ENCODE measurements at places on chromosomes 7 and 10.

GRCh38 chr10:93103953-93104352, 30.3 kb downstream of the CYP26A1 start:
- DNase-seq, result no peak

GRCh38 chr7:1727812-1728570, 57.9 kb downstream of the ELFN1 start:
- DNase-seq, result no peak

DNA sequence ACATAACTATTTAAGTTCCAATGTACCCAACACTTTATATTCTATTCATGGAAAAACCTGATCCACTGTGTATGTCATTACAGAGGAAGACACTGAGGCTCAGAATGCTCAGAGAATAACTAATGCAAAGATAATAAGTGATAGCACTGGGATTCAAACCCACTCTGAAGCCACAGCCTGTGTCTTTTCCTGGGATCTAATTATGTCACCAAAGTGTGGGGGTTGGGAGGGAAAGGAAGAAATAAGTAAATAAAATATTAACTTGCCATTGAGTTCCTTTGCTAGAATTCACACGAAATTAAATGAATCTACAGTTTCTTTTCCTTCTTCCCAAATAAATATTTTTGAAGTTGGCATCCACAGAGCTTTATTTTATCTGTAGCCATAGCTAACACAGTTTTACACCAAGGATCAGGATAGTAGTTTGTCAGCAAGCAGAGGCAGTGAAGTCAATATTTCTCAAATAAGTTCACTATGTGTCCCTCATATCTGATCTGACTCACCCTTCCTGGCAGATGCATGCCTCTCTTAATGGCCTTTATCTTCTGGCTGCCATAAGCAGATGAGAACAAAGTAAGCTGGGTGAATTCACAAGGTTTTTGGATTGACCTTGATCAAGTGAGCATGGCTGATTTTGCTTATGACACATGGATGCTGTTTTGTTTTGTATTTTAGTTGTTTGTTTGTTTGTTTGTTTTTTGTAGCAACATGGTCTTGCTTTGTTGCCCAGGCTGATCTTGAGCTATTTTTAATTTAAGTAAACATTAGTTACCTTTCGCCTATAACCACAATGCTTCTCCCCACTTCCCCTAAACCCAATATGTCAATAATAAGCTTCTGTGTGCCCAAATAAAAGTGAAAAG, 6.3 kb downstream of the RAPGEF5 start:
- DNase-seq, result no peak

DNA sequence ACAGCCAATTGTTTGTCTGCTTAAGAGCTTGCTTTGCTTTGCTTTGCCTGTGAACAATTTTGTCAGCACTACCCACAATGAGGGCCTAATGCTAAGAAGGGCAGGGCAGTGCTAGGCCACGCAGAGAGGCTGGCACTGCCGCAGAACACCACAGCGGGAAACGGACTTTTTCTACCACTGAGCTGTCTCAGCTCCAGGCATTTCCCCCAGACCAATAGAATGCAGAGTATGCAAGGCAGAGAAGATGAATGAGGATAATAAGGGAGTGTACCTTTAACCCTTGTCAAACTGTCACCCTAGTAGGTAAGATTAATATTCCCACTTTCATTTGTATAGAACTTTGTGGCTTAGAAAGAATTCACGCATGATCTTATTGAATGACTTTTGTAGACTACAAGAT, 104.5 kb downstream of the SH3PXD2A start:
- DNase-seq, result no peak

- no peak for DNase-seq
Measured at GRCh38 chr10:110258542-110258941, 46.2 kb downstream of the SMNDC1 start.

DNA sequence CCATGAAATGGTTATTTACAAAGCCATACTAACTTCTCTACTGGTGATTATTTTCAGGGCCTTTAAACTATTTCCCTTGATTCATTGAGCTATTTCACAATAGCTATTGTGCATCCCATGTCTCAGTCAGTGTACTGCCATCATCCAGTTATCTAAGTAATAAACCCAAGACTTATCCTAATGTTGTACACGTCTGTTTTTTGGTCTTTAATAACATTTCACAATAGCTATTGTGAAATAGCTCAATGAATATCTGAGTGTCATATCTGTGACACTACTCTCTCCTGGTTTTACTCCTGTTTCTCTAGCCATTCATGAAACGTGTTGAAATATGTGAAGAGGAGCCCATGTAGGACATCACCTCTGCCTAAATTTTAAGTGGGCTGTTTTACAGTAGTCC, 36.5 kb upstream of the TMEM140 start:
- peak; percentile 16 for DNase-seq

- DNase-seq, result peak; percentile 71
Measured at GRCh38 chr10:11742009-11742778, at the start of gene ECHDC3. TSS of gene ECHDC3 (plus strand) at chr10:11742382. CDS start at chr10:11742577, 195 bp downstream.

DNA sequence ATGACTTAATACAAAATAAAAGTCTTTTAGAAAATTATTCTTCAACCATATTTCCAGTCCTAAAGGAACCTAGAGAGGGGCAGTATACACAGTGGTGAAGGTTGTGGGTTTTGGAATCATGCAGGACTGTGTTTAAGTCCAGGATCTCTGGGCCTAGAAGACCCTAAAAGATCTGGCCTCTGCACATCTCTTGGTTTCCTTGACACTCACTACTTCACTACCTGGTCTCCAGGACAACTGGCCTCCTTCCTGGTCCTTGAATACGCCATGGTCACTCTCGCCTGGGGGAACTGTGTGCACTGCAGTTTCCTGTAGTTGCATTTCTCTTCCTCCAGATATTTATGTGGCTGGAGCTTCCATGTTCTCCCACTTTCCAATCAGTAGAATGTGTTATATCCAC, 182.7 kb upstream of the SLC26A5 start:
- DNase-seq, result no peak

DNA sequence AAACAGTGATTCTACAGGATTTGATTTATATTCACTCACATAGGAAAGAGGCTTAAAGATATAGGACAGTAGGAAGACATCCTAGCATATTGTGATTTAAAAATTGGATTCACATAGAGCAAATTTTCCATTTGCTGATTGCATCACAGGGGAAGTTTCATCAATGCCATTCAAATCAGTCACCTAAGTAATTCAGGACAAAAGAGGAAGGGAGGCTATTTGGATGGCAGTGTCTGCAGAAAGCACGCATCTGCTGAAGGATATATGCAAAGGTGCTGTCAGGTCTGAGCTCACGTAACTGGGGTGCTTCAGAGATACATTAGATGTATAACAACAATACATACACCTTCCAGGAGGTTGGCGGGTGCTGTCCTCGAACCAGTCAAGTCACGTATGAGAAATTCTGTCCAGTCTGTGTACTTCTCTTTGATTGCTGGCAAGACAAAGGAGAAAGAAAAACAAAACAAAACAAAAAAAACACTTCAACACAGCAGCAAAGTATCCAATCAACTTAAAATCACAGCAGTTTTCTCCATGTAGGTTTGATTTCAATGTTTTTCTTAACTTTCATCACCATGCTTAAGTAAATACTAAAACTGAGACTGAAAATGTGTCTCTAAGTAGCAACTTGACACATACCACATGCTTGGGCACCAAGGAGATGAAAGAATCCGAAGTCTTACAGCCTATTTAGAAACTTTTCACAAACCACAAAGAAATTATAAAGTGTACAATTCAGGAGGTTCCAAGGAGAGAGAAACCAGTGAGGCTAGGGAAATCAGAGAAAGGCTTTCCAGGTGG, 125.1 kb downstream of the SFMBT2 start:
- peak; percentile 41 for DNase-seq

DNA sequence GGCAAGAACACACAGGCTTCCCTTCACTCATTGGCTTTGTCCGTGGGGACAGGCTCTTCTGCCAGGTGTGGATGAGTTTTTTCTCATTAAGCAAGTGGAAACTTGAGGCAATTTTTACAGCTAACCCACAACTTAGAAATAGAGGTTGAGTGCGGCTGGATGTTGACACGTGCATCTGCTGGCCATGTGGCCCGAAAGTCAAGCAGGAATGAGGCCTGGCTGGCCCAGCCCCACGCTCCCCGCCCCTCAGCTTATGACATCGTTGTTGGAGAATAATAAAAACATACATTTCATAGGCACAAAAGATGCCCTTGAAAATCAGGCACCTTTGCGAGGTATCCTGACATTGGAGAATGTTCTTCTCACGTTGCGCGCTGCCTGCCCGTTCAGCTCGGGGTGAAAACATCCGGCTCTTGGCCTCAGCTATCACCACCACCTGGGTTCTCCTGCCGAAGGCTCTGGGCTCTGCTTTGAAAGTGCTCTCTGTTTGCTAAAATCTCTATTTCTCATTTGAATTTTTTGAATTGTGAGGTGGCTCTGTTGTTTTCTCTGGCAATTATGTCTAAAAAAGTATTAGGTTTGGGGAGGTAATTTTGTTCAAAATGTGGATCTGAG, 310.7 kb downstream of the WDR37 start:
- no peak for DNase-seq

GRCh38 chr10:78993261-78993945, 75.4 kb upstream of the ZMIZ1 start:
- DNase-seq, result no peak

DNA sequence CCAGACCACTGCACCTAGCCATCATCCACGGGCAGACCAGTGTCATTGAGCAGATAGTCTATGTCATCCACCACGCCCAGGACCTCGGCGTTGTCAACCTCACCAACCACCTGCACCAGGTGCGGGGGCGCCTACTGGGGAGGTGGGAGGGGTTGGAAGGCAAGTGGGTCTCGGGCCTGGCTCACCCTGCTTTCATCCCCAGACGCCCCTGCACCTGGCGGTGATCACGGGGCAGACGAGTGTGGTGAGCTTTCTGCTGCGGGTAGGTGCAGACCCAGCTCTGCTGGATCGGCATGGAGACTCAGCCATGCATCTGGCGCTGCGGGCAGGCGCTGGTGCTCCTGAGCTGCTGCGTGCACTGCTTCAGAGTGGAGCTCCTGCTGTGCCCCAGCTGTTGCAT, 4.6 kb downstream of the NFKB2 start:
- no peak for DNase-seq

DNA sequence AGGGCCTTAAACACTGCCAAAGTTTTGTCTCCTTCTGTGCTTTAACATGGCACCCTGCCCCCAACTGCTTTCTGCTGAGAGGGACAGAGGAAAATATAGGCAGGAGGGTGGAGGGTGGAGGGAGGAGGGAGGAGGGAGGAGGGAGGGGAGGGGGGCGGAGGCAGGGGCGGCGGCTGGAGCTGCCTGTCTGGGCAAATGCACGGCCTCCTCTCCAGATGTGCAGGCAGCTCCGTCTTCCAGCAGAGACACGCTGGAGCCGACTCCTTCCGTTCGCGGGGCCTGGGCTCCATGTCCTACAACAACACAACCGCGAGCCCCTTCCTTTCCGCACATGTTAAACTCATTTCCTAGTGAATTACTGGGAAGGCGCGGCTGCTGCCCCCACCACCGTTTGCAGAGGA, 14.2 kb downstream of the EBF3 start:
- DNase-seq, result no peak

DNA sequence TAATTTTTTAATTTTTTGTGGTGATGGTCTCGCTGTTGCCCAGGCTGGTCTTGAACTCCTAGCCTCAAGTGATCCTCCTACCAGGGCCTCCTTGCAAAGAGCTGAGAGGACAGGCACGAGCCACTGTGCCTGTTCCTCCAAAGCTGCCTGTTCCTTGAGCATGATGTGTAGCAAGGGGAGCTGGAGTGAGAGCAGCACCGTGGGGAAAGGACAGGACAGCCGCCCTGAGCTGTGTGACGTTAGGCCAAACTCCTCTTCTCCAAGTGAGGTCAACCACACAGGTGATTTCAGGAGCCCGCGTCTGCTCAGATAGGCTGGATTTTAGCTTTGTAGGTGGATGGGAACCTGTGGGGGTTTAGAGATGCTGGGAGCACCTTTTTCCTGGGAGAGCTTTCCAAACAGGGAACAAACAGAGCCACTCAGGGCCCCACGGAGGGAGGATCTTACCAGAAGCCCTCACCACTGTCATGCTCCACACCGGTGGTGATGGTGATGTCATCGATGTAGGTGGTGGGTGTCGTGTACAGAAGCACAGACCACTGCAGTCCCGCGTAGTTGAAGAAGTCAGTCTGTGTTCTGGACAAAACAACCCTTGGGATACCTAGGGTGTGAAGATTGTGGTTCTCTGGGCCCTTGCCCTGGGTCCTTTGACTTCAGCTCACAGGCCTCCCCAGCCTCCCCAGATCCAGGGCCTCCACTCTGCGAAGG, 44.8 kb upstream of the ZNF479 start:
- no peak for DNase-seq

DNA sequence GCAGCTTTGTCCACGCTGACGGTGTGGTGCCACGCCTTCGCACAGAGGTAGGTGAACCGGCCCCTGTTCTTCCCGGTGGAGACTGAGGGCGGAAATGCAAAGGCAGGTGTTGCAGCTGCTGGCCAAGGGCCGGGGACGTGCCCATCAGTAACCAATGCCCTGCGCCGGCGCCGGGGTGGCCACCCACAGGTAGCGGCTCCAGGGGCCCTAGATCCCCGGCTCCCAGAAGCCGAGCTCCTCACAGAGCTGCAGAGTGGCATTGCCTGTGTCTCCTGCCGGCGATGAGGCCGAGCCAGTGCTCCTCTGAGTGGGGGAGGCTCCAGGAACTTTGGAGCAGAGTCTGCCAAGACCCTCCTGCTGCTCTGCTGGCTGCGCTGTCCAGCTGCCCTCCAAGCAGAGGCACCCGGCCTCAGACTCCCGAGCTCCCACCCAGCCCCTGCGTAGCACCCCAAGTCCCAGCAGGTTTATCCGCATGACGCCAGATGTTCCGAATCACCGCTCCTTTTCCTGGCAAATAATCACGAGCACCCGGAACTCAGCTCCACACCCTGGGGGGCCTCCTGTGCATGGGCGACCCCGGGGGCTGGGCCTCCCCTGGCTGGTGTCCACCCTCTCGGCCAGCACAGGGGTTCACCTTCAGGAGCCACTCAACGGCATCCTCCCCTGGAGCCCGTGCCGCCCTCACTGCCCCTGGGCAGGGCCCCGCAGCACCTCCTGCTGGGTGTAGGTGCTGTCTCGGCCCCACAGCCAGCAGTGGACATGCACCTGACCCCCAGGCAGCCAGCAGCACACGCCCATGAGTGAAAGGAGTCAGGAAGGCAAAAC, 22.1 kb downstream of the CFAP46 start:
- no peak for DNase-seq
